ENCODE measurements at places on chromosomes 11 and 22. TPM values are rescaled to one million over a fixed set of nuclear protein-coding genes. Genes with fewer than 3 reads are reported as not detected.

GRCh38 chr11:396948-397548 lies 3.0 kb downstream of the PKP3 start:
- DNase-seq = no peak

DNA sequence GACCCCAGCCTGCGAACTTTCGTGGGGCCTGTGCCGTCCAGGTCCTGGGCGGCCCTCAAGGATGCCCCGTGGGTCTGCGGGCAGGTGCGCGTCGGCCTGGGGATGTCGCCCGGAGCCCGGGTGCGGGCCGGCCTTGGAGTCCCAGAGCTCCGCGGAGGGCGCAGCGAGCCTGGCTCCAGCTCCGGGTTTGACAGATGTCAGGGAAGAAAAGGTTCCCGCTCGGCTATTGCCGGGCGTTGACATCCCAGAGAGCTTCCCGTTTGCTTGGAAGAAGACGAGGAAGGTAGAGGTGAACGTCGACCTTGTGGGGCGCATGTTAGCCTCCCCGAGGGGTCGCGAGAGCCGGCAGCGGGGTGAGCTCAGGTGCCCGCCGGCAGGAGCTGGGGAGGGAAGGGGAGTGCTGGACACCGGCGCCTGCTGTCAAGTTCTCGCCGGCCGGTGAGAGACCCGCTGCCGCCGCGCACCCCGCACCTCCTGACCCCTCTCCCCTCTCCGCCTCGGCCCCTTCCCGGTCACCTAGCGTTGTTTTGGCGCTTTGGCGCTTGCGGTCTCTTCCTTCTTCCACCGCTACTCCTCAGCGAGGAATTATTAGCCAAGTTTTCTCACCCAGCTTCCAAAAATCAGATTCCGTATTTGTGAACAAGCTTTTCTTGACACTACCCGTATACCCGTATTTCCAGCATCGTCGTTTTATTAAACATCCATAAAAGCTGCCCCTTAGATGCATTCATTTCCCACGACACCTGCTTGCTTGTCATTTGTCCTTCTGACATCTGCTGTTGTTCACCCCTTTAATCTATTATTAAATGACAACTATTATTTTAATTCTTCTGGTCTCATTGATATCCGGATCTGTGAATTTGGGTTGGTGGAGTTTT lies 1.3 kb downstream of the BMAL1 start:
- no peak for DNase-seq

The OR51I1 gene
- not detected for total RNA-seq

- DNase-seq = no peak
Observed at GRCh38 chr11:19551457-19551856, 161.2 kb upstream of the NAV2 start.

DNA sequence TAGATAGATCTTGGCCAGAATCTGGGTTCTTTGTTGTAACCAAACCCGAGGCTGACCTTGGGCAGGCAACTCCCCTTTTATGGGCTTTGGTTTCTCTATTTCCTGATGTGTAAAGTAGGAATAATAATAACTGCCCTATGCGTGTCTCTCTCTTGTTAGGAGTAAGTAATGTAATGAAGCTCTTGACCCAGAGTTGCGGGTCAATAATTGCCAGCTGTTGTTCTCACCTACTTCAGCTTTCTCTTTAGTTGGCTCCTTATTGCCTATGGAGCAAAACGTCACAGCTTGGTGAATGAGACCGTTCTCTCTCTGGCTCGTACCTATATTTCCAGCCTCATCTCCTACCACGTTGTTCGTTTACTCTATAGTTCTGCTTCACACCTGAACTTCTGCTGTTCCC lies 56.6 kb upstream of the KIRREL3 start:
- no peak for DNase-seq

DNA sequence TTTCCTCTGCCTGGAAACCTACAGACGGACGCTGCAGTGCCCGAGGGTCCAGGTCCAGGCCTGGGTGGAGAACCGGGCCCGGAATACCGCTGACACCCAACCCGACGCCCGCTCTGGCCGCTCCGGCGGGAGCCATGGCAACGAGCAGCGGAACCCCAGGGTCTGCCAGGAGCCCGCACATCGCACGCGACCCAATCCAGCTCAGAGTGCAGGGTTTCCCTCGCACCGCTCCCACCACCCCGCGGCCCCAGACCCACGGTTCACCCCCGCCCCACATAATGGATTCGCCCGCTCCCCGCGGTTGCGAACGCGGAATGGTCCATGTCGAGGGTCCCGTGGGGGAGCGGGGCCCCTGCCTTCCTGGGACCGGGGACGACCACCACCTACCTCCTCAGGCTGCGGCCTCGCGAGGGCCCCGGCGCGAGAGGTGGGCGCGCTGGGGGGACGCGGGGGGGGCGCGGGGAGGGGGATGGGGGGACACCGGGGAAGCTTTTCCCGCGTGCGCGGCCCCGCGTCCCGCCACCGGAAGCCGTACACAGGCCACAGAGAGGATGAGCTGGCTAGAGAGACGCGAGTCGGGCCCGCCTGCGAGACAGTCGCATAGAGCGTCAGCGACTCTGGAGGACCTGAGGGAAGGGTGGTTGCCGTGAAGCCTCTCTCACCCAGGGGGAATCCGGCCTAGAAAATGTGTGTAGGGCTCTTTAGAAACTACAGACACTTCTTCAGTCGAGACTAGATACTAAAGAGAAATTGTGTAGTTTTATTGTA lies at the start of gene SSRP1:
SSRP1 (minus strand) TSS at position 550 of the 768 bp plus-strand sequence. CDS start 771 bp downstream, outside the sequence.
- peak; percentile 97 for DNase-seq

The ATL3 gene
- total RNA-seq = 75.5 TPM

- DNase-seq = no peak
Observed at GRCh38 chr11:114615448-114616361, 20.1 kb upstream of the NXPE4 start.

GRCh38 chr11:5665746-5666401 lies 19.0 kb downstream of the TRIM5 start:
- DNase-seq = no peak

DNA sequence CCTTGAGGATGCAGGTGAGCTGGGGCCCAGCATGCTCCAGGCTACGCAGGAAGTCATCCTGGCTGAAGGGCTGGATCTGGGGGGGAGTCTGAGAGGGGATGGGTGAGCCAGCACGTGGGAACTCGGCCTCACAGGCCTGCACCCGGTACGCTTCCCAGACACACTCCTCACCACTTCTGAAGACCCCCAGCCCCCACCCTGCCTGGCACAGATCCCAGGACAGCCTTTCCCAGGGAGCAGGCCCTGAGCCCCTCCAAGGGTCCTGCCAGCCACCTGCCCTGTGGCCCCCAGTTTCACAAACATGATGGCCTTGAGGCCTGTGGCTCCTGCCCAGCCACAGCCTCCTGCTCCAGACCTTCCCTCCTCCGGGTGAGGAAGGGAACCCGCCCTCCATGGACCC lies 5.6 kb upstream of the PLXNB2 start:
- no peak for DNase-seq

The NRXN2 gene
- 7.0 TPM for total RNA-seq

GRCh38 chr11:67366961-67367760 lies 6.2 kb downstream of the CLCF1 start:
- DNase-seq = no peak

- no peak for DNase-seq
Observed at GRCh38 chr11:119089319-119089718, 4.6 kb downstream of the HMBS start.

DNA sequence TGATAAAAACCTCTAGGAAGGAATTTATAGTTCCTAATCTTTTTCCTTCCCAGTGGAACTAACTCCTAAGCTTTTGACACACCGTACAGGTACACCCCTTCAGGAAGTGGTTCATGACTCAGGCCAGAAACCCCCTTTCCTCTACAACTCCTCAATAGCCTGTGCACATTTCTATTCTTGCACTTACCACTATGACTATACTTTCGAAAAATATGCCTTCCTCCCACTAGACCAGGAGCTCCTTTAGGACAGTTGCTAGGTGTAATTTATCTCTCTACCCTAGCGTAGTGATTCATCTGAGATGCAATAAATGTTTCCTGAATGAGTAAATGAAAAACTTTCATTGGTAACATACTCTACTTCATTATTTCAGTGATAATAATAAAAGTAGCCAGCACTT lies 14.5 kb downstream of the MAP6 start:
- DNase-seq = no peak

GRCh38 chr22:38314933-38315822 lies 2.1 kb downstream of the CSNK1E start:
- peak; percentile 90 for DNase-seq

- no peak for DNase-seq
Observed at GRCh38 chr11:117229931-117230285, 2.0 kb downstream of the PCSK7 start.

- DNase-seq = no peak
Observed at GRCh38 chr11:103338621-103339484, 229.6 kb downstream of the DYNC2H1 start.

The C11orf65 gene
- total RNA-seq = 0.19 TPM

GRCh38 chr22:37674951-37675929 lies at the start of gene LGALS1:
LGALS1 (plus strand) TSS chr22:37675636; CDS start chr22:37675703, 67 bp downstream.
- peak; percentile 94 for DNase-seq

The MYOD1 gene
- not detected for total RNA-seq

The OR5P2 gene
- 4.0 TPM for total RNA-seq

DNA sequence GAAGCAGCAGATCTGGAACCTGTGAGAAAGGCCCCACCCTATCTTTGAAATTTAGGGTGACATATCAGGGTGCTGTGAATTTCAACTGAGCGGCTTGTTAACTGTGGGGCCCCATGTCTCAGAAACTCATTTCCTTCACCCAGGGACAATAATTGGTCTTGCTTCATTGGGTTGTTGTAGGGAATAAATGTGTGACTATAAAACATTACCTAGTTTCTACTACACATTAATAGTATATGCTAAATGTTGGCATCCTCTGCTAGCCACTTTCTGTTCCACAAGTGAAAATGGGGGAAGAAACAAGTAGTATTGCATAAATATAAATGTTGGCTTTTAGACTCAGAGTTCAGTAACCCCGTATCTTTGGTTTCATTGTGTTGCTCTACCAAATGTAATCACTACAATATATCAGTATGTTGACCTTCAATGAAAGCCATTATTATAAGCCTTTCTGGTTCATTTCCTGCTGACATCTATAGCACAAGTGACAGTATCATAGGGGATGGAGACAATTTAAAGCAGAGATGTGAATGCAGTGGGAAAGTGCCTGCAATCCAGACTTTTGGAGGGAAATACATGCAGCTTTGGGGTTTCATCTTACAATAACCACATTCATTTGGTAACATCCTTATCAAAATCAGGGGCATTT lies 905.5 kb upstream of the RAG2 start:
- no peak for DNase-seq

DNA sequence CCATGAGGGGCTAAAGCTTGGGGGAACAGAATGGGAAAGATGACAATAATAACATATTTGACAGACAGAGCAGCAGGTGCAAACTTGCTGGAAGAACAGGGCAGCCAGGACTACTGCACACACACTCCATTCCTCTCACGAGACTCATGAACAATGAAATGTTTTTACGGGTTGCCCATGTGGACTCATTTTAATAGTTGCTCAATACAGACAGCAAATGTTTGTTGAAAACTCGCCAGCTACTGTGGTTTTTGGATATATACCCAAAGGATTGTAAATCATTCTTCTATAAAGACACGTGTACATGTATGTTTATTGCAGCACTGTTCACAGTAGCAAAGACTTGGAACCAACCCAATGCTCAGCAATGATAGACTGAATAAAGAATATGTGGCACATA lies 10.3 kb downstream of the SYT13 start:
- DNase-seq = no peak

GRCh38 chr22:37559521-37559900 lies 769 bp upstream of the CDC42EP1 start:
- DNase-seq = no peak

GRCh38 chr11:112961751-112962578 lies 745 bp downstream of the NCAM1 start:
- DNase-seq = no peak

GRCh38 chr11:22681281-22681812 lies 14.9 kb downstream of the GAS2 start:
- DNase-seq = no peak

The OR52E8 gene
- total RNA-seq = not detected

DNA sequence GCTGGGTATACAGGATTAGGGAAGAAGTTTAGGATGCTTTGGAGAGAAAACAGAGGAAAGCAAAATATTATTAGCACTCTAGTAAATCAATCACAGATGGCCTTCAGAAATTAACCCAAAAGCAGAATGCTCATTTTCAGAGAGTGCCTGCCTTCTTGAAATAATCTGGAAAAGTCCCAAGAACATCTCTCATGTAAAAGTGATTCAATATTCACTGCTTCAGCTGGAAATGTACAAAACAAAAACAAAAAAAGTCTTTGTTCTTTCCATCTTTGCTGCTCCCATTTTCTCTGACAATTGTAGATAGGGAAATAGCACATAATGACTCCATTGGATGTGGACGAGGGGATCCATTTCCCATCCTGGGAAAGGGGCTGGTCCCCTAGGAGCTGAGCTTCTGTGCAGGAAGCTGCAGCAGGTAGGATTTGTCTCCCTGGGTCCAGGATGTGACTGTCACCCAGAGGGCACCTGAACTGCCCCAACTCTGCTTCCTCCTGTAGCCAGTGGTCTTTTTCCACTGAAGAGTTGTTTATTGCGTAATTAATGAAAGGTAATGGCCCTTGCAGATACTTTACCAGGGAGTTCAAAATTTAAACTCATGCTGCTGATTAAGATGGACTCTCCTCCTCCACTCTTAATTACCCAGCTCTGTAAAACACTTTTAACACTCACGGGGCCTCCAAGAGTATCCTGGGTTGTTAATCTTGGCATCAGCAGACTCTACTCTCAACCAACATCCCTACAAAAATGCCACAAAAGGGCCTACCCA lies 57.9 kb downstream of the SC5D start:
- DNase-seq = no peak

- no peak for DNase-seq
Observed at GRCh38 chr11:110177086-110177456, 83.9 kb downstream of the ZC3H12C start.

All from lower leg skin (tissue), 4 donors.